BE2C (cell line): ENCODE measurements at places on chromosomes 1 and 21.

DNA sequence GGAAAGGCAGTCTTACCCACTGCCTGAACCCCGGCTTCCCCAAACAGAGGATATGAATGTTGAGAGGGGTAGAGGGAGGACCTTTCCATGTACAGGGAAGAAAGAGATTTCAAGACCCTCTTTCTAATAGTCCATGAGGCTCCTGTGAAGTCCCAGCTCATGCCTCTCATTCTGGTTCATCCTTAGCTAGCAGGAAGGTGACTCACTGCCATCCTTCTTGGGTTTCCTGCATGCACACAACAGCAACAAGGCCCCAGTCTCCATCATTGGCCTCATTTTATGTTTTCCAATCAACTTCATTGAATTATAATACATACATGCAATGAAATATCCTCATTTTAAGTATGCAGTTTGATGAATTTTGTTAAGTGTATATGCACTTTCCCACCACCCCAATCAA is 46.2 kb downstream of the SYT2 start:
- no peak for DNase-seq

GRCh38 chr1:100613817-100614559 is 76.0 kb downstream of the GPR88 start:
- no peak for DNase-seq

GRCh38 chr1:39115271-39116110 is 89.0 kb upstream of the MACF1 start:
- no peak for DNase-seq

DNA sequence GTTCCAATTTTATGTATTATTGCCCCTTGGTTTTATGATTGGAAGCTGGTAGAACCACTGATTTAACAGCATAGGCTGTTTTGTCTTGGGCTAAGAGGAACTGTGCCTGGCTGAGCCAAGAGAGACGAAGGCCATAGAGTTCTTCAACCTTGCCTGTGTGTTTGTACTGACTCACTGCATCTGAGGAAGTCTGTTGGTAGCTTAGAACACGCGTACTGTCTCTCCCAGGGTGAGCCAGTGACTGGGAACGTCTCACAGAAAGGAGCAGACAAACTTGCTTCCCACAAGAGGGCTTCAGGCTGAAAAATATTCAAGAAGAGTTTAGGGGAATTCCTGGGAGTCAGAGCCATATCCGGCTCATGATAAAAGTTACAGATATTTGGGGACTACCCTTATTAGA is 14.9 kb downstream of the TMEM51 start:
- no peak for DNase-seq

GRCh38 chr1:155966135-155966534 is 12.2 kb downstream of the ARHGEF2 start:
- DNase-seq, result no peak

GRCh38 chr1:211359876-211360275 is 33.2 kb downstream of the TRAF5 start:
- no peak for DNase-seq

DNA sequence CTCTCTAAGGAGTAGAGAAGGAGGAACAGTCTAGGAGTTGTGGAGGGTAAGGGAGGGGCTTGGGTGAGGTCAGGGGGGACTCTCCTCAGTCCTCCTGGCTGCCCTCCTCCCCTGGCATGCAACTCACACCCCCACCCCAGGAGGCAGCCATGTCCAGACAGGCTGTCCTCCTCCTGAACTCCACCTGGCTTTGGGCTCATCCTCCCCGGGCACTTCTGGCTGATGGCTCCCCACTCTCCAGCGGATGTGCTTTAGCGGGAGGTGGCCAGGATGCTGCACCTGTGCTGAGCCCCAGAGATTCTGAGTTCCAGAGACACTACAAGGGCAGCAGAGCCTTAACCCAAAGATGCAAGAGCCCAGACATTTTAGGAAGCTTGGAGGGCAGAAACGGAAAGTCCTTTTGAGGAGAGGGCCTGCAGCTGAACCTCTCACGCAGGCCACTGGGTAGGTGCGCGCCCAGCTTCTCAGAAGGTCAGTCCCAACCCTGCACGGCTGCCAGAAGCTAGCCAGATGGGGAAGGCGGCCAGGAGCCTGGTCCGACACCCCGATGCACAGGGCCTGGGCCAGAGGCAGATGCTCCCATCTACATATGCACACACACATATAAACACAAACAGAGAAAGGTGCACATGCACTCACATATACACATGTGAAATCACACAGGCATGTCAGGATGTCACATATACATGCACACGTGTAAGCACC is 83.4 kb downstream of the PDE9A start:
- DNase-seq, result no peak

DNA sequence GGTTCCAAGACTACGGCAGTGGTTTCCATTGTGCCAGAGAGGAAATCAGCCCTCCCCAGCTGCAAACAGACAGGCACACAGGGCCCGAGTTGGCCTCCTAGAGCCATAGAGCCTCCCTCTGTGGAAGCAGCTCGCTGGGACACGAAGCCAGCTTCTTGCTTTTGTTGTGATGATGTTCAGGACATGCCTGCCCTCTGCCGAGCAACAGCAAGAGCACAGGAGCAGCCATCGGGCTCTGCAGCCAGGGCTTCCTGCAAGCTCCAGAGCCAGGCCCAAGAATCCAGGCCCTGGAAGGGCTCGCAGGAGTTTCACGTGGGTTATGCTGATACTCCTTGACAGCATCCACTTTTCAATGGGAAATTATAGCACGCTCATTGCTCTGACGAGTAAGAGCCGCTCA is 18.5 kb downstream of the NPHP4 start:
- peak; percentile 31 for DNase-seq

GRCh38 chr1:117339866-117340700 is 27.2 kb upstream of the MAN1A2 start:
- DNase-seq, result peak; percentile 22
